CD4-positive, alpha-beta T cell treated with Interleukin-4 for 1 hour (primary cell): ENCODE measurements at places on chromosomes 4 and X.

DNA sequence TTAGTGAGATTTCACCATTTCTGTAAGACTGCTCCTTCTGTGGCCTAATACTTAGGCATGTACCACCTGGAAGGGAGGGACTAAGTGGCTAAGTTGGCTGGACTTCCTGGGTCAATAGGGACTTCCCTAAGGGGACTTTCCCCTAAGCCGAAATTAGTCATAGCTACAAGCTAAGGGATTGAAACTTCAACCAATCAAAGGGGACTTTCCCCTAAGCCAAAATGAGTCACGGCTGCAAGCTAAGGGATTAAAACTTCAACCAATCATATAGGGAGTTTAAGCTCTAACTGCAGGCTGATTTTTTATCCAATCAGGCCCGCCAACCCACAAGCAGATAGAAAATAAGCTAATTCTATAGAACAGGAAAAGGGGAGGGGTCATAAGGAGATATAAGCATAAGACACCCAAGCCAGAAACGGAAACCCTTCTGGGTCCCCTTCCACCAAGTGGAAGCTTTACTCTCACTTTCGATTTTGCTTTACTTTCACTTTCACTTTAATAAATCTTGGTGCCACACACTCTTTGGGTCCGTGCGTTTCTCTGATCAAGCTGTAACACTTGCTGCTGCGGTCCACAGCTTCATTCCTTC is 382.8 kb downstream of the KLHL4 start:
- DNase-seq, result peak; percentile 52

- DNase-seq, result no peak
Measured at GRCh38 chrX:38993500-38993899, 192.2 kb downstream of the MID1IP1 start.

DNA sequence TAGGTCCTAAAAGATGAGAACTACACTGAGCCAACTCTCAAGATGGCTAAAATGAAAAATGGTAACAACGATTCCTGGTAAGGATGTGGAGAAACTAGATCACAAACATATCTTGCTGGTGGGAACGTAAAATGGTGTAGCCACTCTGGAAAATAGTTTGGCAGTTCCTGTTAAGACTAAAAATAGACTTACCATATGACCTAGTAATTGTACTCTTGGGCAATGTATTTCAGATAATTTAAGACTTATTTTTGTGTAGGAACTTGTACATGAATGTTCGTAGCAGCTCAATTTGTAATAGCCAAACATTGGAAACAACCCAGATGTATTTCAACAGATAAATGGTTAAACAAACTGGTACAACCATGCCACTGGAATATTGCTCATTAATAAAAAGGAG is 106.2 kb downstream of the HDAC8 start:
- DNase-seq, result no peak

DNA sequence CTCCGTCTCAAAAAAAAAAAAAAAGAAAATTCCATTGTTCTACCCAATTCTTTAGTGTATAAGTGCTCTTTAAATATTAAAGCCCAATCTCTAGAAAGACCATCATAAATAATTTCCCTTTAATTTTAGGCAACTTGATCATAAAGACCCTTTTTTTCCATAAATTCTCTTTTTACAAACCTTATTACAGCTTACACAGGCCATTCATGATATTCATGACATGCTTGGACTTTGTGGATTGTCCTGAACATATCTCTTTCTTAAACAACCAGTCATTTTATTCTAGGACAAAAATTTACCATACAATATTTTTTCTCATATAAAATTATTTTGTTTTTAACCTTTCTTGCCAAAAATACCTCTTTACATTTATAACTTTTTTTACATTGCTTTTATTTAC is 30.5 kb downstream of the TLR8 start:
- DNase-seq, result no peak

DNA sequence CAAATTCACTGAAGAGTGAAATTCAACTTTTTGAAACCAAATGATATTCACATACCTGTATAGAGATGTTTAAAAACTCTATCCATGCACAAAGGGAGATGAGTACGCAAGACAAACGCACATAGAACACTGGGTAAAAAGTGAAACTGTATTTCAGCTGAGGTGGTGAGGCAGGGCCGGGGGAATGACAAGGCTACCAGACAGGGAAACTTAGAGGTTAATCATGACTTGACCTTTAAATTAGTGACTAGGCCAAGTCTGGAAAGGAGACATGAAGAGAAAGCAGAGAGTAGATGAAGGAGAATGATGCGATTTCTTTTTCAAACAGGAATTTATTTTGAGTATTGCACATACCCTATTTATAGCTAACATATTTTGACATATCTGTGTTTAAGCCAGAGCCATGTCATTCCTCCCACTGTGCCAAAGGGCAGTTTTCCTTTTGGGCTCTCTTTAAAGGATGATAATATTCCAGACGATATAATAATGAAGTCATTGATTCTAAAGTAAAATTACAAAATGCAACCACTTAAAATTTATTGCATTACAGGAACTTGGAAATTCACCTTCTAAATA is 49.4 kb downstream of the ARHGEF6 start:
- DNase-seq, result no peak

DNA sequence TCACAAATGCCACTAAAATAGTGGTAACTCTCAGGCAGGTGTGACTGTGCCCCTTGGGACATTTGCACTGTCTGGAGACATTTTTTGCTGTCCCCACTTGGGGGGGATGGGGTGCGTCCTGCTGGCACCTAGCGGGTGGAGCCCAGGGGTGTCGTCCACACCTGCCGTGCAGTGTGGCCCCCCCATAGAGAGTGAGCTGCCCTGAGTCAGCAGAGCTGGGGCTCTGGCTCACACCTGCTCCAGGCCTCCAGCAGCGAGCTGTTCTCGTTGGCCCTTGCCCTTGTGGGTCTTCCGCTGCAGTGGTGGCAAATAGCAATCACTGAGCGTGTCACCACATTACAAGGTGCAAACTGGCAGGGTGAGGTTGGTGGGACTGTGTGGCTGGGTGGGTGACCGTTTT is 64.6 kb downstream of the CLDN34 start:
- no peak for DNase-seq

DNA sequence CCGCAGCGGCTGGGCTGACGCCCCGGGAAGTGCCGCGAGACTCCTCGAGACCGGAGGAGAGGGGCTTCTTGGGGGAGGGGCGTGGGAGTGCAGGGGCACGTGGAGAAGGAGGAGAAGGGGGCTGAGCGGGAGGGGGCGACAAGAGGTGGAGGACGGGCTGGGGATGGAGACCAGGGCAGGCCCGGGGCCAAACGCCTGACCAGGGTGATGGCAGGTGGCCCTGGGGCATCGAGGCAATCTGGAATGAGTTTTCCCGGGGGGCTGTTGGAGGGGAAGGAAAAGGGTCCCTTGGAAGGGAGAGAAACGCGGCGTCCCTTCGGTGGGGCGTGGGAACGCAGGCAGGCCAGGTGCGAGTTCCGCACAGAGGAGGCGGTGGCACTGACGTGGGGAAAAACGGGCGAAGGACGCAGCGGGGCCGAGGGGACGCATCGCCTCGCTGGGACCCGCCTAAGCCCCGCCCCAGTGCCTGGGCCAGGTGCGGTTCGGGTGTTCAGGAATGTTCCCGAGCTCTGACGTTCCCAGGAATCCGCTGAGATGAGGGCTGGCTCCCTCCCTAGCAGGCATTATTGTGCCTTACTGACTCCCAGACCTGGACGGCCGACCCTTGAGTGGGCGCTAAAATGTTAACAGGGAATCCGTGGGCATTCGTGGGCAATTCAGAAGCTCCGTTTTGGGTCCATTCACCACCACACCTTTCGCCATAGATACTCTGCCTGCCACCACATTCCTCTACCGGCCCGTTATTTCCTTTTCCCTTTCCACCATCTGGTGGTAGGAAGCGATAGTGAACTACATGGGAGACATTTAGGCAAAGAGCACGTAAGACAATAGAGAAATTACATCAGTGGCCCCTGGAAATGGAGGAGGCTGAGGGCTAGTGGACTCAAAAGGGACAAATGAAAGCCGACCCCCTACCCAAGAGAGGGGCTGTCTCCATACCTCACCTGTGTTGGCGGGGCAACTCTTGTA is 795 bp upstream of the SH3KBP1 start:
- peak; percentile 74 for DNase-seq

DNA sequence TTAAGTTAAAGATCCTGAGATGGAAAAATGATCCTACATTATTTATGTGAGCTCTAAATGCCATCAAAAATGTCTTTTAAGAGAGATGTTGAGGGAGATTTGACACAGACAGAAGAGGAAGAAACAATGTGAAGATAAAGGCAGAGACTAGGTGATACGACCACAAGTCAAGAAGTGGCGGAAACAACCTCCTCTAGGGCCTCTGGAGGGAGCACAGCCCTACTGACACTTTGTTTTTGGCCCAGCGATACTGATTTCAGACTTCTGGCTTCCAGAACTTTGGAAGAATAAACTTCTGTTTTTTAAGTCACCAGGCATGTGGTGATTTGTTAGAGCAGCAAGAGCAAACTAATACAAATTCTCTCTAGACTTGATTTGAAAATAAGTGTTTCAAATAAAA is 1216.1 kb downstream of the FSTL5 start:
- DNase-seq, result no peak

DNA sequence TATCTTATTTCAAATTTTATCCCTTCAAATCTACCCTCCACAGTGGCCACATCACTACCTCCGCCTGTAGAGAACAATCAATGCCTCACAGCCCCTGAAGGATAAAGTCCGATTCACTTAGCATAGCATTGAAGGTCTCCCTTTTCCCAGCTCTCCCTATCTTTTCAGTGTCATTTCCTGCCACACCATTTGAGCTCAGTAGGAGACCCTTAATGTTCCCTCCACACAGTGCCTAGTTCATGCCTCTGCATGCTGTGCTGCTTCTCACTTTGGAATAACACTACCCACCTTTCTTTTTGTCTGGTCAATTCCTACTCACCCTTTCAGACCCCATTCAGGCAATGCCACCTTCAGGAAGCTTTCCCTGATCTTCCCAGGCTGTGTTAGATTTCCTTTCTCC is 23.6 kb upstream of the SCOC start:
- DNase-seq, result no peak

GRCh38 chr4:2482693-2483092 is 13.8 kb downstream of the RNF4 start:
- DNase-seq, result peak; percentile 30

DNA sequence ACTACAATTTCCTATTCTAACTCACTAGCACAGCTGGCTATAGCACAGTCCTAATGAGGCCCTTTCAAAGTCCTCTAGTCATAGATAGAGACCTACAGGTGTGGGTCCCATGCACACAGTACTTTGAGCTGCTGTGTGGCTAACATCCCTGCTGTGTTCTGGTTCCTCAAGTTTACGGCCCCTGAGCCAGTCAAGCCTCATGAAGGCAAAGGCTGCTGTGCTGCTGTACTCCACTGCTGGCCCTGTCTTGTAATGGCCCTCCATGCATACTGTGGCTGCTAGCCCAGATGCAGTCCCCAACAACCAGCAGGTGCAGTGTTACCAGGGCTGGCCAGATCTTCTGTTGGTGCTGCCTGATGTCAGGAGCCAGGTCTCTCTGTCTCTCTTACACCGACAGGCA is 23.4 kb upstream of the ENPEP start:
- DNase-seq, result no peak

- DNase-seq, result no peak
Measured at GRCh38 chr4:74058048-74058651, 19.7 kb upstream of the CXCL3 start.

DNA sequence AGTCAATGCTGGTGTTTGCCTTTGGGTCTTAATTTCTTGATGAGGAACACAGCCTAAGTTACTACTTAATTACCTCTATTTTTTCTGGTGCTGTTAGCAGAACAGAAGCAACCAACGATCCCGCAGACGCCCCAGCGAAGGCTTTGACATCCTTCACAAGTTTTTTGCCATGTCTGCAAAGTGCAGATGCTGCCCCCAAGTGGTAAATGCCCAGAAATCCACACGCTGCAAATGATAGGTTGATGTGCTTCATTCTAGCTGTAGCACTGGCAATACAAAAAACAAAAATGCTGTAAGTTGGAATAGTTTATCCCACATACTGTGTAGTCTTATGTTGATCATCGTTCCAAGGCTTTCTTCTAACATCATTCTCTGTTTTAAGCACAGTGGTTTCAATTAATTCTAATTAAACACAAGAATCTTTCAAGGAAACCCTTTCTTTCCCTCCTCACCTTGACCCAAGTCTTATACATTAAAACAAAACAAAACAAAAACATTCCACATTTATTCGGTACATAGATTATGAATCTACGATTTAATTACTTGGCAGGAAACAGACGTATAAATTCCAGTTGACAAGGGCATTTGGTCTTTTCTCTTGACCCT is 1.2 kb downstream of the PNPLA4 start:
- peak; percentile 67 for DNase-seq

- DNase-seq, result no peak
Measured at GRCh38 chrX:16924631-16925480, 21.6 kb upstream of the REPS2 start.

- DNase-seq, result no peak
Measured at GRCh38 chr4:37455301-37456131, 211.0 kb downstream of the NWD2 start.
